ENCODE measurements at places on chromosomes 7 and 10.
A peak's percentile ranks its signal among the peaks of the same experiment; 100 is the strongest.

- no peak for DNase-seq
These were observed 3.5 kb downstream of the DENND11 start for GRCh38 chr7:141698247-141699015.

GRCh38 chr7:73519867-73520672, 2.0 kb downstream of the BAZ1B start:
- no peak for DNase-seq

- no peak for DNase-seq
These were observed 956.9 kb upstream of the ZNF722 start for GRCh38 chr7:63041786-63042185.

DNA sequence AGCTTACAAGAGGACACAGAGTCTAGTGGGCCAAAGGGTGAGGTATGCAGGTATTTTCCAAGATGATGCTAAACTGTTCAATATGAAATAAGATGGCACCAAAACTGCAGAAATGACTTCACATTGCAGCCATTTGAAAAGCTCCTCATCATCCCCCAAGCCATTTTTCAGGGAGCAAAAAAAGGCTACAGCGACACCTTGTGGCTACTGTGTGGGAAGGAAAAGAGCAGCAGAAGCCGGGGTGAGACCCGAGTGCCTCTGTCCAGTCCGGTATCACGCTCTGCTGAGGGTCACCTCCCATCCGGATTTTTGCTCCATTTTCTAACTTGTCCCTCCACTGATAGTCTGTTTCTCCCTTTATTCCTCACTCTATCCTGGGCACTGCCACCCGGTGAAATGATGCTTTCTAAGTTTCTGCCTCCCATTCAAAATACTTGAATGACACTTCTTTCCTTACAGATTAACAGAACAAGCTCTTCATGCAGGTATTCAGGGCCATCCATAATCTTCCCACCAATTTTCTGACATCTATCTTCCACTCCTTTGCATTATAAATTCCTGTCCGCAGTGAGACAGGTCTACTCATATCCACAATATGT, 220.2 kb downstream of the DGKI start:
- DNase-seq: no peak

- DNase-seq: no peak
These were observed 29.0 kb downstream of the RASGEF1A start for GRCh38 chr10:43237631-43238446.

GRCh38 chr10:119020627-119020946, 8.9 kb upstream of the NANOS1 start:
- no peak for DNase-seq

DNA sequence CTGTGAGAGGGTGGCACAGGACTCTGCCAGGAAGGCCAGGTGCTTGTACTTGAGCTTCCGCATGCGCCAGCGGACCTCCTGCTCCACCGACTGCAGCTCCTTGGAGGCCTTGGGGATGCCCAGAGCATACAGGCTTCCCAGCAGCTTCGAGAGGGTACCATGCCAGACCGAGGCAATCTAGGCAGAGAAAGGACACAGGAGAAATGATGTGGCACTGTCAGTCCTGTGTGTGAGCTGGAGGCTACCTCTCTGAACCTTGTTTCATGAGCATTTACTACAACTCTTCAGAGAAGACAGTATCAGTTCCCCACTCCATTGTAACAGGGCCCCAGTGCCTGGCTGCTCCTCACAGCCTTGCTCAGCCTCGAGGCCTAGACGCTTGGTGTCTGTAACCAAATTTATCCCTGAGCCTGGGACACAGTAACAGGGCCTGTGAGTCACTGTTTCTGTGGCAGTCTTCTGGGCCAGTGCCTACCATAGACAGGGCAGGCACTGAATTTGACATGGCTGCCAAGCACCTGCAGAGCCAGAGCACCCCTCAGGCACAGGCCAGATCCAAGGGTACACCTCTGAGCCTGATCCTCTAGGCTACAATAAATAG, 5.8 kb downstream of the TBRG4 start:
- DNase-seq: no peak

DNA sequence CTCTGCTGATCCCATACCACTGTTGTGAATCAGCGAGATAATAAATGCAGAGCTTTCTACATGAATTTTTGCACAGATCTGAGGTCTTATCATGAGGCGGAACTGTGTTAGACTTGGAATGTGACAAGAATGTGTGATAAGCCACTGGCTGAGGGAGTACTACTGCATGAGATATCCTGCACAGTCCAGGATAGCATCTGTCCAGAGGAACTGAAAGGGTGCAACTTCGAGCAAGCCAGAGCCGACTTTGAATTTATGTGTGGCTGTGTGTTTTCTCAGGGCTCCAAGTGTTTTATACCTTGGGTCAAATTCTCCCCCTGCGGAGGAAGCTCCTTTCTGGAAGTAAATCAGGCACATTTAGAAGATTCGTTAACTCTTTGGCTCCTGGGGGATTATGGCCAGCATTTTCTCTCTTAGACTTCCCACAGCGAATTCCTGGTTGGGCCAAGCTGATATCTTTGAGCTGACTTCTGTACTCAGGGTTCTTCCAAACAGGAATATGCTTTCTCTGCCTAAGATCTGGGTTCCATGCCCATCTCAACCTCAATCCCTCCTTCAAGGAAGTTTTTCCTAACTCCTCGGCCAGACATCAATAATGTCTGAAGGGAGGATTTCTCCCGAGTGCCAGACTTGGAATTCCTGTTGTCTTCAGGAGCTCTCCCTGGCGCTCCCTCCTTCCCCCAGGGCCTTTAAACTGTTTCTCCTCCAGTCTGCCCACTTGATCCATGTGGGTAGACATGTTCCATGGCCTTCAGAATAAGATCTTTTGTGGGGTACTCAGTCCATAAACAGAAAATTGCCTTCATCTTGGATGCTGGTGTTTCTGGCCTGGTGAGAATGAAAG, 2.5 kb upstream of the MEST start:
- DNase-seq: no peak

GRCh38 chr7:57482-58255, 134.7 kb upstream of the FAM20C start:
- DNase-seq: no peak

- DNase-seq: no peak
These were observed 111.3 kb upstream of the PPP2R2D start for GRCh38 chr10:131789516-131789915.

DNA sequence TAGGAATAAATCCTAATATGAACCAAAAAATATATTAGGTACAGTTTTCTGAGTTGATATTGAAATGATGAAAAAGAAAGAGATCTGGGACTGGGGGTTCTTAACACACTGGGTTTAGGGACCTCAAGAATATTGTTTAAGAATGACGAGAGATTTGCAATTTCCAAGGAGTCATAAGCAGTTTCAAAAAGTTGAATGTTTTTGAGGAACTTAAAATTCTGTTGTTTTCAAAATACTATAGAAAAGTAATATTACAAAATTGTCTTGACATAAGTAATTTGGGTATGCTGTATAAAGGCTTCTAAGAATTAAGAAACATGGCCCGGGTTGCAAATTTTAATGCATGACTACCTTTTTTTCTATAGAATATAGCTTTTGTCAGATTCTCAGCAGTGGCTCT, 88.1 kb downstream of the AUTS2 start:
- DNase-seq: no peak

DNA sequence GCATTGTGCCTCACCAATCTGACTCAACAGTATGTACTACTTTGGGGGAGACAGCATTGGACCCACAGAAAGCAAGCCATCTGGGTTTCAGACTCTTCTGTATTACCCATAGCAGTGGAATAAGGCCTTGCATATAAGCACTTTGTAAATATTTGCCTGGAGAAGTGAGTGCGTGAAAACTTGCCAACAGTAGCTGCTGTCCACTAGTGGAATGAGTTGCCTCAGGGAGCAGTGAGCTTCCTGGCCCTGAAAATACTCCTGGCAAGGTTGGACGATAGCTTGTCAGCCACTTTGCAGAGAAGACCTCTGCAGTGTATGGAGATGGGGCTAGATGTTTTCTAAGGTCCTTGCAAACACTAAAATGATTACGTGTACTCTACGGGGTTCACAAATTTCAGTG, 21.6 kb downstream of the GARS1 start:
- DNase-seq: no peak

GRCh38 chr7:92737706-92738105, 98.7 kb downstream of the CDK6 start:
- no peak for DNase-seq

DNA sequence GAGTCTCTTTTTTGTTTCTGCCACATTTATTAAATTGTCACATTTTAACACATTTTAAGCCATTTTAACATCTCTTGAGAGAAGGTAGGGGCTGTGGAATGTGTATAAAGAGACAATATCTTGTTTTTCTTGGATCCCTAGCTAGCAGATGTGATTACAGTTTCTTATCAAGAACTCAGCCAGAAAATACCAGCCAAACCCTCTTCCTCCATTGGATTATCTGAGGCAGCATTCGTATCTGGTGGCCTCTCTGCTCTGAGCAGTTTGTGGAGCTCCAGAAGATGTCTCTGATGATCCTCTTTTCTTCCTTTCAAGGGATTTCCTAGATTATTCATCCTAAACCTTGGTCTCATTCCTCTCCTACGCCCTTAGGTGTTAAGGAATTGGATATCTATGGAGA, 35.3 kb upstream of the PFKFB3 start:
- no peak for DNase-seq

DNA sequence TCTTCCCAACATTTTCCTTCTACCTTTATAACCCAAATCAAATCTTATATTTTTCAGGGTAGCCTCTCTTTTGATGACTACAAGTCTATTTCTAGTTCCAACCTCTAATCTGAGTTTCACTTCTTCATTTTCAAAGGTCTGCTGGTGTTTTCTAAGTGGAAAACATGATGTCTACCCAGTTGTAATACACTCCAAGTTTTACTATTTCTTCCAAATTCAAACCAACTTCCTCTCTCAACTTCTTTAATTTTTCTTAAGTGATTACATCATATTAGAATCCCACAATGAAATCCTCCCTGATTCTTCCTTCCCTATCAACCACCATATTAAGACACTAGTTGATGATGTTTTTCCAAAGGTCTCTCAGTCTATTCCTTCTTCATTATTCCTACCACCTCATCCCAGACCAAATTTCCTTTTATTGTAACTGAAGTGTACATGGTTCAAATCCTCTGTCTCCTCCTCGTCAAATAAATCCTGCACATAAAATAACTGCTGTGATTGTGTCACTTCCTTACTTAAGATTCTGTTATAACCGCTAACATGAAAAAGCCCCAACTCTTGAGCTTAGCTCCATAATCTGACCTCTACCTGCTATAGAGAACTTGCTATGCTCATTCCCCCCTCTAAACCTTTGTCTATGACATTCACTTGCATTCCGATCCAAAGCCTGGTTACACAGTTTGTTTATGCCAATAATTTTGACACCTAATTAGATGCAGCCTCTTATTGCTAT, 12.7 kb downstream of the TAS2R38 start:
- no peak for DNase-seq

GRCh38 chr7:80466636-80467035, 45.2 kb downstream of the GNAT3 start:
- DNase-seq: no peak

GRCh38 chr10:17527514-17528146, 73.2 kb upstream of the ST8SIA6 start:
- DNase-seq: no peak

DNA sequence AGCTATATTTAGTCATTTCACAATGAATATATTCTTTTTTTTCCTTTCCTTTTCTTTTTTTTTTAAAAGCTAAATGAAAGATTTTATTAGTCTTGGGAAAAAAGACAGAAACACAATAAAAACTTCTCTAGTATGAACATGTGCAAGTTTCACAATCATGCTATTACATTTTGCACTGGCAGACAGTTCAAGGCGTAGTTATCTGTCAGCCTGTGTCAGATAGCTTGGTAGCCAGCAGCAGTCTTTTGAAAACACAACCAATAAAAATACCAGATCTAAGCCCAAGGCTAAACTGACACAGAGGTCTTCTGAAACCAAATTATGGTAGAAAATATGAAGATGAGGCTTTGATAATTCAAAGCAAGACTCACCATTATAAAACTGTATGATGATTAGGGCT, 205.8 kb upstream of the TEX47 start:
- no peak for DNase-seq

DNA sequence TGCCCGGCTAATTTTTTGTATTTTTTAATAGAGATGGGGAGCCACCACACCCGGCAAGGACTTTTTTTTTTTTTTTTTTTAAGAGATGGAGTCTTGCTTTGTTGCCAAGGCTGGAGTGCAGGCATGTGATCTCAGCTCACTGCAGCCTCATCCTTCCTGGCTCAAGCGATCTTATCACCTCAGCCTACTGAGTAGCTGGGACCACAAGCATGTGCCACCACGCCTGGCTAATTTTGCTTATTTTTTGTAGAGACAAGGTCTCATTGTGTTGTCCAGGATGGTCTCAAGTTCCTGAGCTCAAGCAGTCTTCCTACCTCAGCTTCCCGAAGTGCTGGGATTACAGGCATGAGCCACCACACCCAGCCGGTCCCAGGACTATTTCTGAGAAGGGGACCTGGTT, 9.3 kb upstream of the MCU start:
- DNase-seq: no peak

GRCh38 chr7:122831436-122831835, 54.8 kb downstream of the CADPS2 start:
- DNase-seq: no peak

- DNase-seq: no peak
These were observed 583.5 kb downstream of the PTPRN2 start for GRCh38 chr7:158004123-158004490.

- DNase-seq: no peak
These were observed 320.1 kb upstream of the NFE2L3 start for GRCh38 chr7:25831831-25832411.

GRCh38 chr10:102702742-102703141, 11.5 kb downstream of the ARL3 start:
- no peak for DNase-seq

GRCh38 chr7:138259675-138260074, 183.4 kb downstream of the AKR1D1 start:
- no peak for DNase-seq

DNA sequence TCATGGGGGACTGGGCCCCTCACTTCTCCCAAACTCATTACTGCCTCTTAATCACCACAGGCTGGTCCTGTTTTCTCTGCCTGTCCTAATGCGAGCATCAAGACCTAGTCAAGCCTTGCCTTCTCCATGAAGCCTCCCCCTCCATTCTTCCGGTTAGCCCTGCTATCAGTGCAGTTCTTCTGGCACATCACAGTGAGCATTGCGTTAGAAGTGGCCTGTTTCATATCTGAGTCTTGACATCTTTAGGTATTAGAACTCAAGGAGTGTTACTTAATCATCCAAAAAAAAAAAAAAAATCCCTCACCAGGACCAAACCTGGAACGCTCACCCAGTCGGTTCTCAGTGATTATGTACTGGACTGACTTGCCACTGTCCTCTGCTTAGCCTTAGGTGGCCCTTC, 17.4 kb downstream of the SNX10 start:
- no peak for DNase-seq

GRCh38 chr10:51960494-51960895, 261.1 kb upstream of the CSTF2T start:
- peak; percentile 36 for DNase-seq

- DNase-seq: no peak
These were observed 17.8 kb downstream of the LDB3 start for GRCh38 chr10:86685893-86686632.

GRCh38 chr7:142108728-142109505, 2.6 kb upstream of the MGAM2 start:
- no peak for DNase-seq

- DNase-seq: no peak
These were observed 37.5 kb downstream of the NT5C2 start for GRCh38 chr10:103155471-103156085.

GRCh38 chr10:2342206-2342605, 604.9 kb upstream of the ADARB2 start:
- no peak for DNase-seq

Data from T-helper 2 cell (primary cell).